ENCODE measurements at places on chromosomes 2 and 18.

DNA sequence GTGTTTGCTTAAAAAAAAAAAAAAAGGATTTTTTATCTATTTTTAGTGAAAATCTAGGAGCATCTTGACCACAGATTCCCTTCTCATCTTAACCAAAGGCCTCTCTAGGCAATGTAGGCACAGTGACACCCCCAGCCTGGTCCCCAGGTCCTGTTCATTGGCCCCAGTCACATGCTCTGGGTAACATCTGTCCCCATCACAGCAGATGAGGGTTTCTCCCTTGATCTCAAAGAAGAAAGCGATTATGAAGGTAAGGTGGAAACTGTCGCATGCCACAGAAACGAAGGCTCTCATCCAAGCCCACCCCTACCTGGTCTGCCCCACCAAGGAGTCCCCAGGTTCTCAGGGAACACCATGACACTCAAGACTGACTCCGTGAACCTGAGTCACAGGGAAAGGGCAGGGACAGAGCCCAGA lies 4.7 kb downstream of the HS6ST1 start:
- no peak for DNase-seq

DNA sequence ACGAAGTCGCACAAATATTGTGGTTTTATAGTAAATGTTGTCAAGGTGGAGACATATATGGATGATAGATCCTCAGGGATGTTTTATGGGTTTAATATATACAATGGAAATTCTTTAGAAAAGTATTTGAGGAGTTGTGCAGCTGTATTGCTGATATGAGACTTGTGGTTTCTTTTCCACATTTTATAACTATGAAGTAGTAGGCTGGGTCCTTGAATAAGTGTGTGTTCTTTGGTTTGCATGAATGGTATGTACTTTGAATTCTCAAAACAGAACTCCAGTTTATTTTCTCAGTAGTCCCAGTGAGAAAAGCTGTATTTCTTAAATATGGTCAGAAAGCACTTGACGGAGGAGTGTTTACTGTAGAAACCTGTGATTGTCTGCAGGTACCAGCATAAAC lies 42.4 kb downstream of the PLCL1 start:
- DNase-seq: no peak

DNA sequence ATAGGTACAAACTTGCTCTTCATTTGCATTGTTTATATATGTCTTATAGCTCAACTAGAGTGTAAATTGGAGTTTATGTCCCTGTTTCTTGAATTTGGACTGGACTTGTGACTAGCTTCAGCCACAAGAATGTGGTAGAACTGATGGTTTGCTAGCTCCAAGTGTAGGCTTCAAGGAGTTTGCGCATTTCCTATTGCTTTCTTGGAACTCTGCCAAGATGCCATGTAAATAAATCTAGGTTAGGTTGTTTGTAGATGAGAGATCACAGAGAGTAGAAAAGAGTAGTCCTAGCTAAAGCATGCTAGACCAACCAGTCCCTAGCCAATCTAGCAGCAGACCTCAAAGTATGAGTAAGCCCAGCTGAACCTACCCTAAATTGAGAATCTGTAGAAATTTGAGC lies 183.0 kb upstream of the CYP26B1 start:
- DNase-seq: no peak

DNA sequence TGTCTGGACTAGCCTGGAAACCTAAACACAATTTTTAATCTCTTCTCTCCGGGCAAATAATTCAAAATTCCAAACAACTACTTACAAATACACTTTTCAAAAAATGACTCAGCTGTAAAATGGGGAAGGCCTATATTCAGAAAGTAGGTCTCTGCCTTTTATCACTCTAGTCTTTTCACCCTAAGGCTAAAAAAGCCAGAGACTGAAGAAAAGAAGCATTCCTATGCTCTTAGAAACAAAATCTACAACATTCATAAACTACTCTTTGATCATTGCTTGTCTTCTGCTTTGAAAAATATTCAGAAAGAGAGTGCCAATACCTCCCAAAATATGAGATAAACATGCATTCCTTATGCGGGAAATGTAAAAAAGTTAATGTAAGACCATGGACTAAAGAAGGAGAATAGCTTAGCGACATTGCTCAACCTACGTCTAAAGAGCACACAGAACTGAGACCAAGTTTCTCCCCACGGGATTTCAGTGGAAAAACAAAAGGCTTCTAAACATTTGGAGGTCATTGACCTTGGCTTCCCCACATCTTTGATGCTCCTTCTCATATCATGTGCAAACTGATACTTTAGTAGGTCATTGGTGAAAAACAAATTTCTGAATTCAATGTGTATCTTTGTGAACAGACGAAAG lies 74.4 kb upstream of the EPB41L3 start:
- no peak for DNase-seq

- no peak for DNase-seq
These were observed 319.2 kb upstream of the LRATD1 start for GRCh38 chr2:14313341-14313740.

GRCh38 chr2:195575016-195575415 lies 82.0 kb upstream of the SLC39A10 start:
- no peak for DNase-seq

GRCh38 chr2:208268156-208268952 lies 2.3 kb downstream of the PIKFYVE start:
- DNase-seq: no peak

DNA sequence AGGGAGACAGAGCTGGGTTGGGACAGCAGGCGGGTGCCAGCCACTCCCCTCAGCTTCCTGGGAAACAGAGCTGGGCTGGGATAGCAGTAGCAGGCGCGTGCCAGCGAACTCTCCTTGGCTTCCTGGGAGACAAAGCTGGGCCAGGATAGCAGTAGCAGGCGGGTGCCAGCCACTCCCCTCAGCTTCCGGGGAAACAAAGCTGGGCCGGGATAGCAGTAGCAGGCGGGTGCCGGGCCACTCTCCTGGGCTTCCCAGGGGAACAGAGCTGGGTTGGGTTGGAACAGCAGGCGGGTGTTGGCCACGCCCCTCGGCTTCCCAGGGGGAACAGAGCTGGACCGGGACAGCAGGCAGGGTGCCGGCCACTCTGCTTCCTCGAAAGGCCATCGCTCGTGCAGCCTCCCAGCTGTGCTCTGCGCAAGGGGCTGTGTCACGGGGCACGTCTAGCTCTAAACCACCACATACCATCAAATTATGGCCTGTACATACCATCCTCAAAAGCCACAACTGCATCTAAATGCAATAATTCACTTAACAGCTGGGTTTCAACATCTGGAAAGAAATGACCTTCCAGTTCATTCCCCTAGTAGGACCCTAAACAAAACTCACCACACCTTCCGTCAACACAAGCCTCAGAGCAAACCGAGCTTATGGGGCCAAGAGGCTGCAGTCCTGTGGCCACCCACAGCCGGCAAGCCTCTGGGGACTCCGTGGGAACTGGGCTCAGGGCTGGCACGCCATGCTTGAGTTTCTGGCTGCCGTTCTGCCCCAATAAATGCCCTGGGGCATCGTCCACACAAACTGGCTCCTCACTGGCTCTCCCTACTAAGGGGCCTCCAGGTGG lies 228.3 kb downstream of the TWIST2 start:
- no peak for DNase-seq
